Right cardiac atrium (tissue), 5 donors: ENCODE measurements at places on chromosomes 1 and 21.
A peak's percentile ranks its signal among the peaks of the same experiment; 100 is the strongest.

- DNase-seq = no peak
Measured at GRCh38 chr1:86933562-86934377, 19.3 kb downstream of the HS2ST1 start.

GRCh38 chr1:230327892-230328284 lies 98.2 kb downstream of the PGBD5 start:
- DNase-seq = no peak

DNA sequence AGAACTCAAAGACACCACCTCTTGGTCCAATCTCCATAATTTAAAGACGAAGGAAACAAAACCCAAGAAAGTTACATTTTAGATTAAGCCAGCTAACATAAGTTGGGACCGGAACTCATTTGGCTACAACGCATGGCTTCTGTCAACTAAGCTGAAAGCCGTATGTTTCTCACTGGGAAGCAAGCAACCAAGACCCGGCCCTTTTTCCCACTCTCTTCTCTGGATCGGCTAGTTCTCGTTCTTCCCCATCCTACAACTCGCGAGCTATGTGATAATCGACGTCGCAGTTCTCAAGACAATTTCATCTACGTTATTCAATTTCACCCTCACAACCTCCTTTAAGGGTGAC lies 601 bp downstream of the CCT8 start:
- DNase-seq = no peak

GRCh38 chr1:32768110-32768850 lies 48.9 kb downstream of the YARS1 start:
- no peak for DNase-seq

- DNase-seq = no peak
Measured at GRCh38 chr1:3373175-3373574, 81.3 kb upstream of the ARHGEF16 start.

DNA sequence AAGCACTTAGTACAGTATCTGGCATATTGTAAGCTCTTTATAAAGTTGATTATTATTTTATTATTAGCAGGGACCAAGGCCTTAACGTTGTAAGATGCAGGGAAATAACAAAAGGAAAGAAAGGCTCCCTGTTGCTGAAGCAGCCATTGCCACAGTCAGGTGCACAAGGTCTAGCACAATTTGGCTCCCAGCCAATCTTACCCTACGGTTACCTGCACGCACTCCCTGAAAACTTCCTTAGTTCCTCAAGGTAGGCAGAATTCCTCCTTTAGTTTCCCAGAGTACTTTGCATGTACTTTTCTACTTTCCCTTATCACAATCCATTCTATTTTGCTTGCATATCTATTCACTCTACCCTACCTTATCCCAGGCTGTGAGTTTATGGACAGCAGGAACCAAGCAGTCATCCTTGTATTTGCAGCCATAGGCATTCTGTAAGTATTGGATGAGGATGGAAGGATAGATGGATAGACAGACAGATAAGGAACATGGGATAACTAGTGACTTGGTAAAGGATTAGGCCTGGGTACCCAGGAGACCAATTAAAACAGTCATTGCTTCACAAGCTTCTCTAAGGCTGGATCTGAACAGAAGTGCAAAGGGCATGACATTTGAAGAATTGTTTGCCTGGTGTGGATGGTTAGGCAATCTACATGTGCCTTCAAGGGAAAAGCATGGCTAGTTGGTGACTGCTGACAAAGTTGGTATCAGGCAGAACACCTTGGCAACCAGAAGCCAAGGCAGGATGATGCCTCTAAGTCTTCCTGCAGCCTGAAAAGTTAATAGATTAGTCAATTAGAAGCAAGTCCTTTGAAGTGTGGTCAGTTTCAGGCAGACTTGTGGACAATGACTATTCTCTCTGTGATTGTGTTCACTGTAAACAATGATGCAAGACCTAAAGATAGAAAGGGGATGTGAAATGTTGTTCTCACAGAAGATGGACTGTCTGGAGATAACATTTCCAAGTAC lies 20.8 kb upstream of the JAK1 start:
- DNase-seq = no peak

DNA sequence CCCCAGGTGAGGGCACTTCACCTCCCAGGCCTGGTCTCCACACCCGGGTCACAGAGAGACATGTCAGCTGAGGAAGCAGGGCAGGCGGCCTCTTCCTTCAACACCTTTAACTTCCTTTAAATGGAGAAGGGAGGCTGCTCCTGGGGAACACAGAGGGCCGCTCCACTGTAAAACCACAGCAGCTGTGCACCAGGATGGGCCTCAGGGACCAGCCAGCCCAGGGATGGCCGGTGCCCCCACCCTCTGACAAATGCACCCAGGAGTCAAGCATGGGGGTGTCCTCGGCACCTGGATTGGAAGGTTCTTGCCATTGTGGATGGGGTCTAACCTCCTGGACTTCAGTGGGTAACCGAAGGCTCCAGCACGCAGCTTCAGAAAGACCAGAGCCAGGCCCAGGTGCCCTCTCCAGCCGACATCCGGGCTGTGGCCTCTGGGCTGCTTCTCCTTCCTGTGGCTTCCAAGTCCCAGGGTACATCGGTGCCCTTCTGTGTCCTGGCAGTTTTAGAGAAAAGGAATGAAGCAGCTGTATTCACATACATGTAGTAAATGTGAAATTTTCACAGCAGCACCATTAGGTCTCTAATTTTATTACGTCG lies 121.7 kb upstream of the COL6A1 start:
- DNase-seq = no peak

DNA sequence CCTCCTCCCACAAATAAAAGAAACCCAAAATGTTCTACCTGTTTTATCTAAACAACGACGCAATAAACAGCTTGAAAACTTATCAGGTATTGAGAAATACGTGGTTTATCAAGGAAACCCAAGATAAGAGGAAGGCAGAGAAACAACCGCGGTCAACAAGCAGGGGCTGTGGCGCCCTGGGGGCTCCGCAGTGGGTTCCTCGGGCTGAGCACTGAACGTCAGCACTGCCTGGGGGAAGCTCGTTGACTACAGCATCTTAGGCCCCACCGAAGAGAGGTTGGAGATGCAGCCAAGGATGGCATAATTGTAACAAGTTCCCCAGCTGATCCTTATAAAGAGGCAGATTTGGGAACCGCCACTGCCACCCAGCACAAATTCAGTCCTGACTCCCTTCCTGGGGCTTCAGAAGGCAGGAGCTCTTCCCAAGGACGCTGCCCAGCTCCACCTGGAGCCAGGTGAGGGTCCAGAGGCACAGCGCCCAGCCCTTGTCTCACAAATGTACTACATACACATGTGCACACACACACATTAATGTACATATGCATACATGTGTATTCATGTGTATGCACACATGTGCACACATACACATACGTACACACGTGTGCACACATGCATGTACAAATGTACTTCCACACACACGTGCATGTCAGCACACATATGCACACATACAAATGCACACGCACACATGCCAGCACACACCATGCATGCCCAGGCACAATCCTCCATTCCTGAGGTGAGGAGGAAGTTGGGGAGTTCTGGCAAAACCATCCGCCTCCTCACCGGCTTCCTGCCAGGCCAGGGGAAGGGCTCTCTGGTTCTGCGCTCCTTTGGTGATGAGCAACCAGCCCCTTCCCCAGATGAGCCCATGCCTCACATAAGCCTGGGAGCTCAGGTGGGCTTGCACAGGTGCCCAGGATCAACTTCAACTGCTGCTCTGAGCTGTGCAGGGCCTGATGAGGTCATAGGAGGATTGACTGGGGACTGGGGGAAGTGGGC lies 251.1 kb downstream of the NPHP4 start:
- no peak for DNase-seq

- DNase-seq = no peak
Measured at GRCh38 chr1:7040969-7041695, 255.9 kb downstream of the CAMTA1 start.

GRCh38 chr1:182484531-182485257 lies 34.7 kb downstream of the RGSL1 start:
- DNase-seq = no peak

DNA sequence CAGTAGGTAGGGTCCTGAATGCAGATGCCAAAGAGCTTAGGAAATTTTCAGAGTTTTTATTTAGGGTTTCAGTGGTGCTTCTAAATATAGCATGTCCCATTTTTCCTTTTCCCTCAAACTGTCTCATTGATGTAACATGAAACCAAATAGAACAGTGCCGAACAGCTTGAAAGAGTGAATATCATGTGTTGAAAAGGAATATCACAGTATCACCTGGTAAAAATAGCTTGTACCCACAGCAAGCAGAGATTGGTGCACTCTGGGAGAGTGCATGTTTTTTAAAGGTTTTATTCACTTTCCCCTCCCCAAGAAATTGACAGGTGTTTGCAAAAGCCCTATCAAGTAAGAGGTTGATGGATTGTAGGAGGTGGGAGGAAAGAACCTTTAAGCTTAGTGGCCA lies 41.9 kb upstream of the ELAVL4 start:
- no peak for DNase-seq

DNA sequence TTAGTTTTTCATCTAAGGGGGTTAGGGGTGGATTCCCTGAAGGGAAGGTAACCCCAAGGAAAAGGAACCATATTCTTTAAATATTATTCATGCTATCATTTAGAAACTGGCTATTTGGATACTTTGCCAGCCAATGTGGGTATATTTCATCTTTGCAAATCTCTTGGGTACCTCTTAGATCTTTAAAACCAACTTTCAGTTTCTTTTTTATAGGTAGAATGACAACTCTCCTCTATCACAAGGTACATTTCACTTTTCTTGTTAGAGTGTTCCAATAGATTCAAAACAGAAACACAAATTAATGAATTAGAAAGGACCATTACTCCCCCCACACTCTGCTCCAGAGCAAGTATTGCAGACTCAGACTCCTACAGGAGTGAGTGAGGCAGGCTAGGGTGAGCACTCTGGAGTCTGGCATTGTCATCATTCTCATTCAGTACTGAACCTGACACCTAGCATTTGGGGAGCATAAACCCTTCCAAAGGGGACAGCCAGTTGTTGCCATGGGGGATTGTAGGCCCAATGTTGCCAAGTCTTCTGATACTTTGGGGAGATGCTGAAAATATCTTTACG lies 43.0 kb downstream of the MACO1 start:
- DNase-seq = no peak

GRCh38 chr1:110888049-110888448 lies 15.1 kb downstream of the CD53 start:
- no peak for DNase-seq

- no peak for DNase-seq
Measured at GRCh38 chr1:81689531-81689941, 111.2 kb upstream of the ADGRL2 start.

GRCh38 chr1:175297291-175297690 lies 104.7 kb upstream of the KIAA0040 start:
- DNase-seq = no peak

DNA sequence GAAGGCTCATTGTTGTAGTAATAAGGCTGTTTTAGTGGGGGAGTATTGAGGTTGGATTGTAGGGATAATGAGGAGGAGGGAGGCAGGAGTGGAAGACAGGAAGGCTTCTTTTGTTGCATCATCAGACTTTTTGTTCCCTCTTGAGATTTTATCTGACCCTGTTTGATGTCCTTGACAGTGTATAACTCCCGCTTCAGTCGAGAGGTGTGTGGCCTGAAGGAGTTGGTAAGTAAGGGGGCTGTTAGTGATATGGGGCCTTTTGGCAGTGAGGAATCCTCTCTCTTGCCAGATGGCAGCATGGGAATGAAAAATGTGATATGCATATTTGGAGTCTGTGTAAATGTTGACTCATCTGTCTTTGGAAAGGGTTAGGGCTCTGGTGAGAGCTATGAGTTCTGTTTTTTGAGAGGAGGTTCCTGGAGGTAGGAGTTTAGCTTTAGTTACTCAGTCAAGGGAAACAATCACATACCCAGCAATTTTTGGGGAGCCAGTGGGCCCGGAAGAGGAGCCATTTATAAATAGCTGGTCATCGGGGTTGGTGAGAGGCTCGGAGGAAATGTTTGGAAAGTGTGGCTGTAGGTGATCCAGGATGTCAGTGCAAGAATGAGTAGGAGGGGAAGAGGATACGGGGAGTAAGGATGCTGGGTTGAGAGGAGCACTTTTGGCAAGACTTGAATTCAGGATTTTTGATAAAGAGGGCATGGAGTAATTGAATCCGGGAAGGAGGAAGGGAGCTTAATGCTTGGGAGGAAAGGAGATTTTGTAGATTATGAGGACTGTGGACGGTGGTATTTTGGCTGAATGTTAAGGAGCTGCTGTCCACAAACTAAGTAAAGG lies 136.7 kb upstream of the ETV3 start:
- DNase-seq = no peak

DNA sequence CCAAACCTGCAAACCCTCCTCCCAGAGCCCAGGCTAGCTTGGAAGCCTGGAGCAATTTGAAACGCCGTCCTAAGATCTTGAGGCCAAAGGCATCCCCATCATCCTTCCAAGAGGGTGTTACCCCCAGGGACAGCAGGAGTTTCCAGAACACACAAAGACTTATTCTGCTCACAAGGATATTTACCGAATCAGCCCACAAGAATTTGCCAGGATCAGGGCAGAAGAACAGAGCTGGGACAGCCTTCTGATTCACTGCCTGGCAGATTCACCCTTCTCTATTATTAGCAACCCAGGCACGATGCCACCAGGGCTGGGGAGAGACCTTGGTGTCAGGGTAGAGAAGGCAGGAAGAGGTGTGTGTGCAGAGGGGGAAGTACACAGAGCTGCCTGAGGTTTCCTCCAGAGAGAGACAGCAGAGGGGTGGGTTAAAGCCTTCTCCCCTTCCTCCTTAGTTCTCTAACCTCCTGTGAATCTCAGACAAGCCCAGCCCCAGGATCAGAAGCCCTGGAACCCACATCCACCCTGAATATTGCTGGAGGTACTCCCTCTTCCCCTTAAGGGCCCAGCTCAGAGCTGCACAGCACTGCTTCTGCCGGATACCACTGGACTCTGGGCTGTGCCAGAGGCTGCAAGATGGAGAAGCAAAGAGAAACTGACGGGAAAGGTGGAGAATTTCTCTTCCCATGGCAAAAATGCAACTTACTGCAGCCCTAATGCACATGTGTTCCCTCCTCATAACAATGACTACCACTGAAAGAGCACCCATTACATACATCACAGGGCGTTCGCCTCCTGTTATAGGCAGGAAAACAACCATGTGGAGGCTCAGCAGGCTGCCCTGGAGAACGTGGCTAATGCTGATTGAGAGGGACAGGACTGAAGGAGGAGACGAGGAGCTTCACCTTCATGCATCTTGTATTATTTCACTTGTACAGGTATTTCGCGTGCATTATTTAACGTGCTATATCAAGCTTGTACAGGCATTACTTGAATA lies 61.8 kb downstream of the ITPKB start:
- peak; percentile 90 for DNase-seq

DNA sequence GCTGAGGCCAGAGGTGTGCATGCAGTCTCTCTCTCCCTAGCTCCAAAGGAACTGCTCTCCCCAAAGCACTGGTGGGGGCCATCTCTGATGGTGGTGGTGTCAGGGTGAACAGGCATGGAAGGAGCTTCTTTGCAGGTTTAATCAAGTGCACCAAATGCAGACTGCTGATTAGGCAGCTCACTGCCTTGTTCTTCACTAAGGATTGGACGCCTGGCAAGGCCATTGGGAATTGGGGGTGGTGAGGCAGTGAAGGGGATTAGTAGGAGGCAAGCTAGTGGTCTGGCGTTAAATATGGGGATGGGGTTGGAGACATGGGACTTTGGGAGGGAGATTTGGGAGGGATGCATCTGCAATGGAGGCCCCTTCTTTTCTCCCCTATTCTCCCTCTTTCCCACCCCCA lies 1.5 kb downstream of the CACNA1E start:
- no peak for DNase-seq

- DNase-seq = no peak
Measured at GRCh38 chr1:86865973-86866637, 47.8 kb downstream of the SELENOF start.
